Coronary artery (tissue), 2 donors: ENCODE measurements at places on chromosomes 16 and 17.

DNA sequence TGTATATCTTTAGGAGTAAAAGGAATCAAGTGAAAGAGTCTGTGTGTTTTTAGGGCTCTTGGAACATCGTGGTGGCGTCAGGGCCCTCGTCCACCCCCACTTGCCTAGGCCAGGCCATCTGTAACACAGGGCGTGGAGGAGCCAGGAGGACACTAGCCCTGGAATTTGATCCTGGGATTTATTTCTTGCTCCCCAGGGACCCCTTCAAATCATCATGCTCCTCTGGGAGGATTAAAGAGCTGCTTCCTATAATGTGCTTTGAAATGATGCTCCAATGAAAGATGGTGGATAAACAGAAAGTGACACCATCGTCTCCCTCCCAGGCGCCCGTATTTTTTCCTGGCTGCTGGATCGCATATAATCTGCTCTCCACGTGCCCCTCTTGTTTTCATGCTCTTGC is 113.3 kb downstream of the AATF start:
- no peak for DNase-seq

DNA sequence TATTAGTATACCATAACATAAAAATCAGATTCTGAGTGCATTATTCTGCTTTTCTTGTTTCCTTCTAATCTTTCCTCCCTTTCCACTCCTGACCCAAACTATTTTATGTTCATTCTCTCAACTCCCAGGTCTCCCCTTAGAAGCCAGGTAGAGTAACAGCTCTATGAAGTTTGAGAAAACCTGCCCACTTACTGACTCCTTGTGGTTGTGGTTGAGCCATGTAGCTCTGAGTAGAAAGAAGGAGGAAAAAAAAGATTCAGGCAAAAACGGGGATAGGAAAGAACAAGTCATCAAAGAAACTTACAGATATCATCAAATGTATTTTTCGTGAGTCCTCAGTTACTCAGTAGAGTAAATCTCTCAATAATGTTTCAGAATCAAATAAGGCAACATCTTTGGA is 216.7 kb downstream of the PMP22 start:
- DNase-seq: no peak

- DNase-seq: no peak
Measured at GRCh38 chr16:85785927-85786326, 13.4 kb downstream of the EMC8 start.

- no peak for DNase-seq
Measured at GRCh38 chr16:4654011-4654963, 29.7 kb downstream of the MGRN1 start.

- peak; percentile 41 for DNase-seq
Measured at GRCh38 chr16:86027373-86028126, 128.6 kb downstream of the IRF8 start.

- peak; percentile 12 for DNase-seq
Measured at GRCh38 chr17:62862251-62862650, 54.1 kb upstream of the MARCHF10 start.

DNA sequence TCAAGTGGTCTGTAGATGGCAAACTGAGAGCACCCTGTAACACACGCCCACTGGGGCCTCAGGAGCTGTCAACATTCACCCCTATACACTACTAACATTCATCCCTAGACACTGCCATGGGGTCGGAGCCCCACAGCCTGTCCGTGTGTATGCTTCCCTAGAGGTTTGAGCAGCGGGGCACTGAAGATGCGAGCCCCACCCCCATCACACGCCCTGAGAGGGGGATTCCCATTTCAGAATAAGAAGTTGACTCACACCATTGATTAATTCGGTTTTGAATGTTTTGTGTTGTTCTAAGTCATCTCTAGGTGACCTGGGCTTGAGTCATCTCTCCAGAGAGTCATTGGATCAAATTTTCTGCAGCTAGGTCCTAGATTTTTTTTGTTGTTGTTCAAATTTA is 37.3 kb upstream of the MMD start:
- DNase-seq: no peak

DNA sequence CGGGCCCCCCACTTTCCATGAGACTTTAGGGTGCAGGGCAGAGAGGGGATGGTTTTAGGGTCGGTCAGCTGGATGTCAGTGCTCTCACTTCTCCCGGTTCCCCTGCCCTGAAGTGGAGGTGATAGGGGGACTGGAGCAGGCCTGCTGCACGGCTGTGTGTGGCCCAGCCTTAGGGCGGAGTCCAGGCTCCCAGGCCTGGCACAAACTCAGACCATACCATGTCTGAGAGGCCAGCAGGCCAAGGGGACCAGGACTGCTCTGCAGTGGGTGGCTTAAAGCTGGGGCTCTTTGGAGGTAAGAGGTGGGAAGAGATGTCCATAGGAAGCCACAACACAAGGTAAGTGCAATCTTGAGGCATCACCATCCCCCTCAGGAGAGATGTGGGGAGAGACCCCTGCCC is 8.3 kb downstream of the TFAP4 start:
- DNase-seq: no peak

DNA sequence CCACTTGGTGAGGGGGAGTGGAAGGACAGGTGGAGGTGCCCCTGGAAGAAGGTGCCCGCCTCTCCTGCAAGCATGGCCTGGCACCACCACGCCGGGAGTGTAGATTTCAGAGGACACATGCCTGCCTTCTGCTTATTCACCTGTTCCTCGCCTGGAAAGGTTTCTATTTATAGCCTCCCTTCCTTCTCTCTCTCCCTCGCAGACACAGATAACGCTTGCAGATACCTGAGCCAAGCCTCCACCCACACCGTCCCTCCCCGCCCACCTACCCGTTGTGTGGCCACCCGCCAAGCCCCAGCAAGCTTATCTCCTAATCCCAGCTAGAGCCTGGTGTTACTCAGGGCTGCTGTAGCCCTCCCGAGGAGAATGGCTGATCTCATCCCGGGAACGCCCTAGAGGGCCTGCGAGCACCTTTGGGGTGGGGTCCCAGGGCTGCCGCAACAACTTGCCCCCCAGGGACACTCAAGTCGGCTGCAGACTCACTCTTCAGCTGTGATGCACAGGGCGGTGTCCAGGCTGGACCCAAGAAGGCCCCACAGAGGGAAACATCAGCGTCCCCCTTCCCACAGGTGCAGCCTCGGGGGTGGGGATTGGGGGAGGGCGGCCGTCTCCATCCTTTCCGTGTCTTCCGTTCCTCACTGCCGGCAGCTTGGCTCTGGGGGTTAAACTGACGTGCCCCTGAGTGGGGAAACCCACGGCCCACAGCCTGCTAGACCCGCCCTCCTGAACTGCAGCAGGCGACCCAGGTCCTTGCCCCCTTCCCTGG is 1.9 kb upstream of the SNAI3 start:
- no peak for DNase-seq

DNA sequence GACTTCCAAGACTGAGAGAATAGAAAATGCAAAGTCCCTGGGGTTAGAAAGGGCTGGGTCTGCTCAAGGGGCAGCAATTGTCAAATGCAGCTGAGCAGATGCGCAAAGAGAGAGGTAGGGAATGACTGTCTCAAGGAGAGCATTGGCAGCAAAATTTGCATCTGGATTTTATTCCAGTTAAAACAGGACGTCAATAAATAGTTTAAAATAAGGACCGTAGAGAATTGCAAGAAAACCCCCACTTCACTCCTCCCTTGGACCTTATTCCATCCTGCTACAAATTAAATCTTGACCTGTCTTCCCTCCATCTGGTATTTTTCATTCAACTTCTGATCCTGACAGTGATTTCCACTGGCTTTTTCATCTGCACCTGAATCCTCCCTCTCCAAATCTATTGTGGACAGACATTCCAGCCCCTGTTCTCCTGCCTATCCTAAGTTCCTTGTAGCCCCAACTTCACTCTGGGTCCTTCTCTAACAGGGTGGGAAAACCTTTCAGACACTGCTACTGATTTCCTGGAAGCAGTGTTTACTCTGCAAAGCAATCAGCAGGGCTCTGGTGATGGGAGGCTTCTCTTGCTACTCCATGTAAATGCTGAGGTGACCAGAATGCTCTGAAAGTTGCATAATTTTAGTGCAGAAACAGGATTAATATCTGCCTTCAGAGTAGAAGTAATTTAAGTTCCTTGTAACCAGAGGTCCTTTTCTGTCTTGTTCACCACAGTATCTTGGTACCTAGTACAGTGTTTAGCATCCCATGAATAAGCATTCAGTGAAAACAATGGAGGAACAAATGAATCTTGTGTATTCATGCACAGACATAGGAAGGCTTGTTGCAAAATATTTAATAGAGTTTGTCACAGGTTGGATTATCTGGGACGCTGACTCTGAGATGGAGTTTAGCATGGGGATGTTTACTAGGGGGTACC is 79.2 kb downstream of the CDH11 start:
- DNase-seq: no peak

GRCh38 chr17:73256220-73256619 is 5.5 kb downstream of the CPSF4L start:
- no peak for DNase-seq

DNA sequence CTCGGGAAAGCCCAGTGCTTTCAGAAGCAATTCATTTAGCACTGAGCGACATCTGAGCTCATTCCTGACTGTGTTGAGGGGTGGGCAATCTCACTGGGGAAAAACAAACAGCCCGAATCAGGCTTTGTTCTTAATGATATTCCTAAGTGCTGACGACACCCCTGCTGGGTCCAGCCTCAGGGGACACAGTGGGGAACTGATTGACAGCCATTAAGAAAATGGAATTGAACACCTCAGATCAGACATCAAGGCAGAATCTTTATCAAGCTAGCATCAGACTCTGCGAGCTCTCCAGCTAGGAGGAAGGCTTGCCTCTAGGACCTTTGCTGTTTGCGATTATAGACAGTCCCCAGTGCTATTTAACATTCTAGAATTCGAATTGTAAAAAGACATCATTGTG is 22.5 kb upstream of the LYRM9 start:
- DNase-seq: no peak

DNA sequence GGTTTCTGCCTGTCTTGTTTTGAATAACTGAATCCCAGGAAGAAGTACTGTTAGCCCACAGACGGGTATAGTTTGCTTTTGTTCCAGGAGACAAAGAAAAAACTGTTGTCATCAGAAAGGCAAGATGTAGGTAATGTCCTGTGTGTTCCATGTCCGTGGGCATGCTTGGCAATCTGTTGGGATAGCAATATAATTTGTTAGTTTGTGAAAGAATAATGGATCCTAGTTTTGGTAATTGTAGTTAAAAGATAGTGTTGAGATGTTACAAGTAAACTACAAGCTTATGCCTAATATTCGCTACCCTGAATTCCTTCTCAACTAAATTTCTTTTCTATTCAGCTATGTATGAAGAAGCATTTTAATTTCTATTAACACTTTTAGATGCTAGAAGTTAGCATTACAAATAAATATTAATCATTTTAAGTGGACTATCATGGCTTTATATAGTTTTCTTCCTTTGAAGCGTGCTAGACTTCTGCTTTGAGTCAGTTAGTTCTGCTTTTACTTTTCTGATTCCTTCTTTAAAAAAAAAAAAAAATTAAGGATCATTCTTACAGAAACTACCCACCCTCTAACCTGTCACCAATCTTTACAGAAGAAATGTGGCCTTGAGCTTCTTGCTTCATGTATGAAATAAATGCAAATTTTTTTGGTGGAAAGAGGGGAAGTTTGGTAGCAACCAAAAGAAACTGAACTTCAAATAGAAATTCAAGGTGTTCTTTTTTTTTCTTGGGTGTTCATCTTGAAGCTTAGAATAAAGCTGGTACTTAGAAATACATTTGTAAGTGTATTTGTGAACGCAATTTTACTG is 2.4 kb downstream of the EVI2A start:
- DNase-seq: no peak

- no peak for DNase-seq
Measured at GRCh38 chr17:12530161-12530560, 135.5 kb upstream of the MYOCD start.

- DNase-seq: no peak
Measured at GRCh38 chr17:59620064-59620359, 317 bp downstream of the CLTC start.

GRCh38 chr17:21298056-21298982 is 13.8 kb downstream of the MAP2K3 start:
- DNase-seq: no peak

GRCh38 chr16:68994324-68994723 is 111.1 kb upstream of the HAS3 start:
- DNase-seq: no peak

DNA sequence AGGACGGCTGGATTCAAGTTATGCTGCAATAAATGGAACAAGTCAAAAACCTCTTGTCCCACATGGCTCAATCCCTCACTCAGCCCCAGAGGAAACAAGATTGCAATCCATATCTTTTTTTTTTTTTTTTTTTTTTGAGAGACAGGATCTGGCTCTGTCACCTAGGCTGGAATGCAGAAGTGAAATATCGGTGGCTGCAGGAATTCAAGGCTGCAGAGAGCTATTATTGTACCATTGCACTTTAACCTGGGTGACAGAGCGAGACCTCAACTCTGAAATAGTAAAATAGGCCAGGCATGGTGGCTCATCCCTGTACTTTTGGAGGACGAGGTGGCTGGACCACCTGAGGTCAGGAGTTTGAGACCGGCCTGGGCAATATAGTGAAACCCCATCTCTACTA is 2.7 kb upstream of the PDE6G start:
- DNase-seq: no peak

- no peak for DNase-seq
Measured at GRCh38 chr16:78762222-78762621, 662.8 kb downstream of the WWOX start.

GRCh38 chr17:74199306-74200092 is 4.0 kb upstream of the RPL38 start:
- DNase-seq: no peak

- DNase-seq: no peak
Measured at GRCh38 chr16:2243031-2243528, 6.8 kb downstream of the DNASE1L2 start.

- no peak for DNase-seq
Measured at GRCh38 chr16:1823821-1824220, 2.8 kb downstream of the HAGH start.

DNA sequence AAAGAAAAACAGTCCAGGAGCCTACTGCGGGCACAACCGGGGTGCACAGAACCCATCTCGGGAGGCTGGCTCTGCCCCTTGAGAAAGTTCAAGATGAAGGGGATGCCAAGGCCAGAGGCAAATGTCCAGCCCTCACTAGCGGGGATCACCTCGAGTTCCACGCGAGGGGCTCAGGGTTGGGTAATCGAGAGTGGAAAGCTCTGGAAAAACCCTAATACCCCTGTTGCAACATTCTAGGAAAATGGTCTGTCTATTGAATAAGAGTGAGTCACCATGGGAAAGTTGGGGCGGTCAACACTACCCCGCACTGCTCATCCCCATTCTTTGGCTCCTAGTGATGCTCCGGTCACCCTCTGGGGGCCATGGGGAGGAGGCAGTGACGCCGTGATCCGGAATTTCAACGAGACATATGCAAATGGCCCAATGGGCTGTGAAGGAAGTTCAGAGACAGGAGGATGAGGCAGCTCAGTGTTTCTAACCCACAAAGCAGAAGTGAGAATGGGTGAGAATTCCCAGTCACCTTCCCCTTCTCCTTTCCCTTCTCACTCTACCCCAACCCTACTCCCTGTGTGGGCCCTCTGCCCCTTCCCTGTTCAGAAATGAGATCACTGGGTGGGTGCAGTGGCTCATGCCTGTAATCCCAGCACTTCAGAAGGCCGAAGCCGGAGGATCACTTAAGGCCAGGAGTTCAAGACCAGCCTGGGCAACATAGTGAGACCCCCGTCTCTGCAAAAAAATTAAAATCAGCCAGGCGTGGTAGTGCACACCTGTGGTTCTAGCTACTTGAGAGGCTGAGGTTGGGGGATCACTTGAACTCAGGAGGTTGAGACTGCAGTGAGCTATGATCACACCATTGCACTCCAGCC is 22.4 kb downstream of the SOCS3 start:
- DNase-seq: peak; percentile 71
